Left cardiac atrium (tissue), 4 donors: ENCODE measurements at places on chromosomes 5 and 9. TPM values are rescaled to one million over a fixed set of nuclear protein-coding genes. Genes with fewer than 3 reads are reported as not detected.

Gene GNA14
- 5.5 TPM for total RNA-seq

Gene CCDC152
- total RNA-seq, result 2.7 TPM

Gene SPOCK1
- 213 TPM for total RNA-seq

Gene CARD6
- 10.6 TPM for total RNA-seq

- no peak for DNase-seq
Measured at GRCh38 chr5:17151686-17152085, 65.7 kb upstream of the BASP1 start.

DNA sequence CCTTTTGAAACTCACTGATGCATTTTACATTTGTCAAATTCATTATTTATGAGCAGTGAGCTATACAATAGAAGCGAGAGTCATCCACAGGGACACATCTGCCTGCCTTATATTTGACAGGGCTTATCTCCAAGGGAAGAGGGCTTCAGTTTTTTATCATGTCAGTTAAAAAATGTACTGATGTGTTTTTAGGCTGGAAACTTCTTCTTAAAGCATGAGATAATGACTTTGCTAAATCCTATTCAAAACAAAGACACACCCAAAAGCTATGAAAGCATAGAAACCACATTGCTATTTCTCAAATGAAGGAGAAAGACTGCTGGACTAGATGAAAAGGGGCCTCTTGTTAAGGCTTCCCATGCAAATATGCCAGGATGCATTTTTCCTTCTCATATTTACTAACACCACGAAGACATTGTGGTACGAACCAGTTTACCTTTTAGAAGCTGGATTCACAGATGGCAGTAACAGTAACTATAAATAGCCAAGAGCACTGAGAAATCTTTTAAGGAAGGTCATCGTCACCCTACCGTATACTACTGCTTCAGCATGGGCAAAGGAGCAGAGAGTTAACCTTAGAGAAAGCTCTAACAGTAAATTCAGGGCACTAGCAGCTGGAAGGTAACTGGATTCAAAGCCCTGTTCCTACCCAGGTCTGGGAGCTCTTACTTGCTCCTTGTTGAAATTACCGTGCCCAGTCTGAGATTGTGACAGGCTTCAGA is 86.3 kb upstream of the IFNK start:
- no peak for DNase-seq

GRCh38 chr5:57718155-57718554 is 235.5 kb upstream of the ACTBL2 start:
- no peak for DNase-seq

DNA sequence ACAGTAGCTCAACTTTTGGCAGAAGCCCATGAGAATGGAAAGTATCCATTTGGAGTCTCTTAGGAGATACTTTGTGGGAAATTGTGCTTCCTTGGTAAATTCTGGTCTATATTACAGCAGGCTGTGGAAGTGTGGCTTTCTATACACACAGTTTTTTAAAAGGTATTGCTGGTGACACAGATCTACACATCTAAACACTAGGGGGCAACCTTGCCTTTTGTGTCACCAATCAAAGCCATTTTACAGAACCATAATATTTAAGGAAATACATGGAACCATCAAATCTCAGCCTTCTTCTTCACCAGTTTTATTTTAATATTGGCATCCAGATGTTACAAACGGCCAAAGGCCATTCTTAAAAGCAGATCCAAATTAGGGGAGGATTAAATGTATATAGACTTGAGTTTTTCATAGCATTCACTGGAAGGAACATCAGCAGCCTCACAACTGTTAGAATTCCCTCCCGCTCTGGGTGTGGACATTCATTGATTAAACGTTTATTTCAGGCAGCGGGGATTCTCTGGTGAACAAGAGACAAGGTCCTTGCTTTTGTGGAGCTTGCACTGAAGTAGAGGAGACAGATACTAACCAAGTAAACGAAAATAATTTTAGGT is 132.4 kb upstream of the EPB41L4A start:
- DNase-seq, result no peak

- DNase-seq, result no peak
Measured at GRCh38 chr9:73577848-73578247, 426.2 kb downstream of the ANXA1 start.
